ENCODE measurements at places on chromosomes 6 and 20.

DNA sequence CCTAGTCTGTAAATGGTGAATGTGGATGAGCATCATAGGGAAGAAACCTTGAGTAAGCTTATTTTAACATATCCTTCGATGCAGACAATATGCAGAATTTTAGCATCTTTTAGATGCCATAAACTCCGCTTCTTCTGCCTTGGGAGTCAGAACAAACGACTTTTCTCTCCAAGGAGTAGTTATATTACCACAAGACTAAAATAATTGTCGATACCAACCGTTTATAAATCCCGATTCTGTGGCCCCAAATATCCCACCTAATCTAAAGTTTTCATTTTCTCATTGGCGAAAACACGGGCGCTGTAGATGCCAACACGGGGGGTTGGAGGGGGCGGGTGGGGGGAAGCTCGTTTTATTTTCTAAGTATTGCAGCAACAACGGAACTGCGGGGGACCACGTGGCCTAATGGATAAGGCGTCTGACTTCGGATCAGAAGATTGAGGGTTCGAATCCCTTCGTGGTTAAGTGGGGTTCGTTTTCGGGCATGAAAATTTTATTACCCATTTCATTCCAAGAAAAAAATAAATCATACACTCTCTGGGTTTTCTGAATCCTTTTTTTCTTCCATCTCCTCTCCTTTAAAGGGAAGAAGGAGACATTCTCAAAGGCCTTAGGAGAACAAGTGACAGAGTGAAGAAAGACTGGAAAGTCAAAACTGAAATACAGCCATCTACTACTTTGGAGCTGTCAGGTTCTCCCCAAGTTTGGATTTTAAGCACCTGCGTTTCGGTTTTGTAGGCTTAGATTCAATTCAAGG lies 65.5 kb upstream of the BTN3A2 start:
- DNase-seq, result no peak

- DNase-seq, result no peak
Observed at GRCh38 chr20:48047447-48047846, 262.2 kb upstream of the SULF2 start.

DNA sequence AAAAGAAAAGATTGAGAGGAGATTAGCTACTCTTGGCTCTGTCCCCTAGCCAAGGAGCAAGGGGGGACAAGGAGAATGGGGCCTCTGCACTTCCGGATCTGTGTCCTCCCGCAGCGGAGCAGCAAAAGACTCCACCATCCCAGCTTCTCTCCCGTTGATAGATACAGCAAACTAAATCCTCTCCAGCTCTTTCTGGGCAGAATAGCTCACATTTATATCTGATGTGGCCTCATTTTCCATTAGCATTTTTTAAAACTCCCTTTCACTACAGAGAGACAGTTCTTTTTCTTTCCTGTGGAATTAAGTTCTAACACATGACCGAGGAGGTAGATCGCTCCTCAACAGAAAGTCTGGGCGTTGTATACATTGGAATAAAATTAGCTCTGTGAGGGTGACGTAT lies 260.9 kb upstream of the SOX4 start:
- DNase-seq, result no peak

DNA sequence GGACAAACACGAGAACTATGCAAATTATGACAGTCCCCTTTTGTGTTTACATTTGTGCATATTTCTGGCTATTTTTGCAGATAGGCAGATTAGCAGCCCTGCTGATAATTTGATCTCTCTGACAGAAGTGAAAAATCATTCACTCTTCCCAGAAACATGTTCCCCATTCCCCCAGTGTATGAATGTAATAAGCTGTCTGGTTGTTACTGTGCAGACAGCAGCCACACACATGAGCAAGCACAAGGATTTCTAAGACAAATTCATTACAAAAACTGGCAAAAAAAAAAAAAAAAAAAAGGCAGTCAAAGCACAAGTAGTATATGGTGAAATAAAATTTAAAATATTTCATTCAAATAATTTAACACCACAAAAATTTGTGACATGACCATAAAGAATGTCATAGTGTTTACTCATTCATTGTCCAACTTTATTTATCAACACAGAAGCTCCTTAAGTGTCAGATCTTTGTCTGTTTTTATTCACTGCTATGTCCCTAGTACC lies 95.5 kb upstream of the VGLL2 start:
- DNase-seq, result no peak

DNA sequence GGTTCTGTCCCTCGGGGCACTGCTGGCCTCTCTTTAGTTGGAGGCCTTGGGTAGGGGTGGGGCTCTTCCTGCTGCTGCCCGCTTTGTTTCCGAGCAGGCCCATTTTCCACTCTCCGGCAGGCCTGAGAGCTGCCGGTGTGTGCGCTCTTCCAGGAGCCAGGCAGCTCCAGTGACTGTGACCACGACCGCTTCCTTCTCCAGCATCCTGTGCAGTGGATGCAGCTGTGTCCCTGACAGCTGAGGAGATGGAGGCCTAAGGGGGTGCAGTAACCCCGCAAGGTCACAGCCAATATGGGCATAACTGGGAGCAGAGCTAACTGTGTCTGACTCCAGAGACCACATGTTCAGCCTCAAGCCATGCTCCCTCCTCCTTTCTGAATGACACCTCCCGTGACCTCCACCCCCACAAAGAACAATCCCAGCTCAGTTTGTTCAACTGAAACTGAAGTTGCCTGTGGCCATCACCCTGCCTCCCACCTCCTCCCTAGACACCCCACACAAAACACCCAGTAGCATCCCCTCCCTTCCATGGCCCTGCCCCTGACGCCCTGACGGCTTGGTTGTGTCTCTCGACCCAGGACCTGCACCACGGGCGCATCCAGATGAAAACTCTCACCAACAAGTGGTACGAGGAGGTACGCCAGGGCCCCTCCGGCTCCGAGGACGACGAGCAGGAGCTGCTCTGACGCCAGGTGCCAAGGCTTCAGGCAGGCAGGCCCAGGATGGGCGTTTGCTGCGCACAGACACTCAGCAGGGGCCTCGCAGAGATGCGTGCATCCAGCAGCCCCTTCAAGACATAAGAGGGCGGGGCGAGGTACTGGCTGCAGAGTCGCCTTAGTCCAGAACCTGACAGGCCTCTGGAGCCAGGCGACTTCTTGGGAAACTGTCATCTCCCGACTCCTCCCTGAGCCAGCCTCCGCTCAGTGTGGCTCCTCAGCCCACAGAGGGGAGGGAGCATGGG lies 27.8 kb downstream of the SPATA2 start:
- no peak for DNase-seq

GRCh38 chr20:402496-402885 lies 5.6 kb upstream of the RBCK1 start:
- DNase-seq, result no peak

DNA sequence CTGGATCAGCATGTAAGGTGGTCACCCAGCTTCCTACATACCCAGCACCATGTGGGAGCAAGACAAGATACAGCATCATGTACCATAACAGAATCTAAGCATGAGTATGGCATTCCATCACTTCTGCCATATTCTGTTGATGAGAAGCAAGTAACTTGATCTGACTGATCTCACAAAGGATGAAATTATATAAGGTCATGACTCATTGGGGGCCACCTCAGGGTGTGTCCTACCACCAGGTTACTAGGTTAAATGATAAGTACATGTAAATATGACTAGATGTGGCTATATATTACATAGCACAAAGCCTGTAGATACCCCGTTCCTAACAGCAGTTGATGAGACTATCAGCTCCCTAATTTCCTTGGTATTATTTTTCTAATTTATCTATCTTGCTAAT lies 213.1 kb downstream of the DOK5 start:
- DNase-seq, result no peak
